A549 treated with AZD2906 at 1 μM for 4 hours (cell line): ENCODE measurements at places on chromosomes 5 and 9. TPM values are rescaled to one million over a fixed set of nuclear protein-coding genes. Genes with fewer than 3 reads are reported as not detected.

NR6A1 gene
- total RNA-seq = 1.4 to 2.0 TPM (median 1.7 TPM) in 5 replicates

RAI14 gene
- 45.2 to 67.9 TPM (median 50.5 TPM) in 5 replicates for total RNA-seq

NPR3 gene
- 14.3 to 19.0 TPM (median 14.8 TPM) in 5 replicates for total RNA-seq

ZNF618 gene
- total RNA-seq = 7.5 to 11.1 TPM (median 9.3 TPM) in 5 replicates

SEMA4D gene
- total RNA-seq = 4.3 to 5.0 TPM (median 4.9 TPM) in 5 replicates

FBXW5 gene
- total RNA-seq = 65.5 to 105 TPM (median 98.0 TPM) in 5 replicates

SLC45A2 gene
- total RNA-seq = not detected in 5 replicates

ARHGAP26 gene
- 6.9 to 9.2 TPM (median 8.2 TPM) in 5 replicates for total RNA-seq

LRRC19 gene
- not detected in 5 replicates for total RNA-seq

IL33 gene
- total RNA-seq = 0.23 to 0.61 TPM (median 0.25 TPM) in 5 replicates
